ENCODE measurements at places on chromosomes 7 and 10. TPM values are rescaled to one million over a fixed set of nuclear protein-coding genes. Genes with fewer than 3 reads are reported as not detected.
A peak's percentile ranks its signal among the peaks of the same experiment; 100 is the strongest.

DNA sequence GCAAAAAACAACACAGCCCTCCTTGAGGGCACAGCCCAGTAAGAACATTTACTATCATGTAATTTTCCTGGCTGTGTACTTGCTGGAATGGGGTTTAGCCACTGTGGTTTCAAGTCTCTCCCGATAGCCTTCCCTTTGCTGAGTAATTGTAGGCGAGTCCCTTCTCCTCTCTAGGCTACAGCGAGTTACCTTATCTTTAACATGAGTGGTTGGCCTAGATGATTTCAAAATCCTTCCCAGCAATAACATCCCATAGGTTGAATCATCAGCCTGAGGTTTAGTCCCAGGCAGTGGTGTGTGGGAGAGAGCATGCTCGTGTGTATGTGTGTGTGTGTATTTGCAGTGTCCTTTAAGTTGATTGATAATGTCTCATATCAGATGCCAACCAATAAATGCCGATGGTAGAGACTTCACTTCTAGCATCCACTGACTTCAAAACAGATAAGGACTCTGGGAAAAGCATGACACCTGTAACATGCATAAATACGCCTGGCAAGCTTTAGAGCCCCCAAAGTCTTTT lies 142.9 kb upstream of the ZMIZ1 start:
- DNase-seq, result peak; percentile 57

DNA sequence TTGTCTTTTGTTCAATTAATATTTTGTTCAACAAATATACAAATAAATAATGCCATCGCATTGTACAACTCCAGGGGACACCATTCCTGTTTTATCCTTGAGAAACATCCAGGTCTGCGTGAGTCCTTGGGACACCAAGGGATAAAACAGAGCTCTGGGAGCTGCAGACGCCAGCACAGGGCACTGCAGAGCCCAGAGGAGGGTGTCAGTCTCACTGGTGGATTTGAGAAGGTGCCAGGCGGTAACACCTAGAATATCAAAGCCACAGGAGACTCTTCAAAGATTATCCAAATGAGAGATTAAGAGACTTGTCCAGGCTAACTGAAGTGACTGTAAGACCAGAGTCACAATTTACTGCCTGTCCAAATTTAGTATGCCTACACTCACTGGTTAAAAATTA lies 55.3 kb downstream of the TEX36 start:
- DNase-seq, result no peak

- no peak for DNase-seq
Measured at GRCh38 chr10:122221958-122222357, 49.1 kb upstream of the BTBD16 start.

DNA sequence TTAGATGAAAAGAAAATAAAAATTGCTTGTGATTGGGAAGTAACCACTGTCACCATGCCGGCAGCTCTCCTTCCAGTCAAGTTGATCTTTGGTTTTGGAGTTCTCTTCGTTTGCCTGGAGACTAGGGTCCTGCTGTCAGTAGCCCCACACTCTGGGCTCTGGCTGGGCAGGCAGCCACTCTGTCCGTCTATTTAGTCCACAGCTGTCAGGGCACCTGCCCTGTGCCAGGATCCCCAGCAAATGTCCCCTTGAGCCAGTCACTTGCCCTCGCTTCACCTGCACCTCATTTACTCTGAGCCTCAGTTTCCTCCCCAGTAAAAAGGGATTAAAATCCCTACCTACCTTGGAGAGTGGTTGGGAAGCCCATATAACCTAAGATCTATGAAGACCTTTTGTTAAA lies 55.5 kb downstream of the PAX2 start:
- no peak for DNase-seq

DNA sequence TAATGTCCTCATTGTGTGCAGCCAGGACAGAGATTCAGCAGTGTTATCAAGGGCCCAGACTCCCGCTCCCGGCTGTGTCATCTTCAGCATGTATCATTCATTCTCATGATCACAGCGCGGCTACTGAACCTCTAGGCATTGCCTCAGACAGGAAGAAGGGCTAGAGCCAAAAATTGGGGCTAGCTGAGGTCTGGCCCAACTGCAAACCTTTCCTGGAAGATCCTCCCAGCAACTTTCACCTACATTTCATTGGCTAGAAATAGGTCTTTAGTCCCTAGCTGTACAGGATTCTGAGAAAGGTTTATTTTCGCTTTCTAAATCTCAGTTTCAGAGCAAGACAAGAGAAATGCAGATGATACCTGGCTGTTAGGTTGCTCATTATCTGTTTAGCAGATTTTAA lies 81.9 kb downstream of the CREM start:
- no peak for DNase-seq

DNA sequence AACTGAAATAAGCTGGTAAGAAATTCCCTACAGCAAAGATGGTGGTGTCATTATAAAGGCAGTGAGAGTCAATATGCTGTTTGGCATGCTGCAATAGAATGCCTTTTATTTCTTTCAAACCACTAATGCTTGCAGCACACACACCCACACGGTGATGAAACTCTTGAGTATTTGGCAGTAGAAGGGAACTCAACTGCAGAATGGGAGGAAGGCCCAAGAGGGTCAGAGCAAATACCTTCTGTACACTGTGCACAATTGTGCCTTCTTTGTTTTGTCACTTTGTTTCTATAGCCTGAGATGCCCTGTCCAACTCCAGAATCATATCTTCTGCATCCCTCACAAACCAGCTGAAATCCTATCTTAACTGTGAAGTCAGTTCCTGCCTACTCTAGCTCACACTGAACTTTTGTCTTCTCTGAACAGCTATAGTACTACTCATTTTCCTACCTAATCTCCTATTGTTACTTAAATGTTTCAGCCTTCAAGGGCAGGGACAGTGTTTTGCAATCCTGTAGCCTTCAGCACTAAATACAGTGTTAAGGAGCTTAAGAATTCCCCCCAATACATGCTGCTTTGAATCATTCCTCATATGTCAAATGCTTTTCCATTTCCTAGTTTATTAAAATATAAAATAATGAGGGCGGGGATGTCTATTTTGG lies 22.2 kb downstream of the MMS19 start:
- no peak for DNase-seq

GRCh38 chr7:141974831-141975230 lies 1.3 kb upstream of the TAS2R38 start:
- peak; percentile 63 for DNase-seq

DNA sequence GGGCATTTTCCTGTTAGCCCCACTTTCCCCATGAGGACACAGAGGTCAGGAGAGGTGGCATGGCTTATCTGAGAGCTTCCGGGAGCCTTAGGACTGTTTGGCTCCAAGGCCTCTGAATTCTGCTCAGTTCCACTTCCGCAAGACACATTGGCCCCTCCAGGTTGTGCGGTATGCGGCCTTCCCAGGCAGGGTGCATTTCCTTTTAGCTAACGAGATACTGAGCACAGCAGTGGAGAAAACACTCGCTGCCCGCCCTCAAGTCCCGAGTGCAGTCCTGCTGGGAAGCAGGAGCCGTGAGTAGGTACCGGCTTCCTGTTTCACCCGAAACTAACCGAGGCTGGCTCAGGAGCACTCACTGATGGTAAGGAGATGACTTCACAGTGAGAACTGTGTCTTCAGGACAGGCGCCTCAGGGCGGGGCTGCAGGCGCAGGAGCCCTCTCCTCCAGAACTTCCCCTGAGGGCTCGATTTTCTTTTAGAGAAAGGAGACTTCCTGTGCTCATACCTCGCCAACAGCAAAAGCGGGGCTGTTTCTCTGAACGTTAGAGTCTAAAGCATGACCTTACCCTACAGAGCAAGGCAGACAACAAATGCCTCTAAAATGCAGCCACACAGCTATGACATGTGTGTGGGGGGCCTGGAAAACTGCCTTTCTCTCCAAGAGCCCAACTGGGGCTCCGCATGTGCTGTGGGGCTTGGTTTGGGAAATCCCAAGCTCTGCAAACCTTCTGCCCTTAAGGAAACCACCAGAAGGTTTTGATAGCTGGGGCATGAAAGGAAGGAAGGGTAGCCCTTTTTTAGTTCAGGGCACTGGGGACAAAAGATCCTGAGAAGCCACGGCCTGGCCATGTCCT lies 25.9 kb downstream of the RGS10 start:
- DNase-seq, result no peak

GRCh38 chr7:33327427-33327826 lies 198.1 kb downstream of the BBS9 start:
- DNase-seq, result no peak

DNA sequence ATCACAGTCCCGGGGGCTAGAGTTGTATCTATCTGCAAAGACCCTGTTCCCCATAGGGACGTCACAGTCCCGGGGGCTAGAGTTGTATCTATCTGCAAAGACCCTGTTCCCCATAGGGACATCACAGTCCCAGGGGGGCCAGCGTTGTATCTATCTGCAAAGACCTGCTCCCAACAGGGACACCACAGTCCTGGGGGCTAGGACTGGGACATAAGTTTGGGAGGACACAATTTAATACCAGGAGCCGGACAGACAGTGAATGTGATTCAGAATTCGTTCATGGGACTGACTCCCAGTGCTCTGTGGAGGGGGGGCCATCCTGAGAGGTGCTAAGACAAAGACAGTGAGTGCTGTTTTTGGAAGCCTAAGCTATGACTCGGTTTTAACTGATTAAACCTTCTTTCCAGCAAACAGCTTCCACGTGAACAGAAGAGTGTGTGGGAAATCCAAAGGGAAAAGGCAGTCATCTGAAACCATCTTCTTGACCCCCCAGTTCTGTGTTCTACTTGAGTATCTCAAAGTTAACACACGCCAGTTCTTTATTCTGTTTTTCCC lies 153.0 kb downstream of the DIP2C start:
- no peak for DNase-seq

- no peak for DNase-seq
Measured at GRCh38 chr10:13234172-13234571, at the start of gene UCMA. Gene UCMA, minus strand, starts transcription at chr10:13234374. Its CDS starts 116 bp downstream, at chr10:13234258.

DNA sequence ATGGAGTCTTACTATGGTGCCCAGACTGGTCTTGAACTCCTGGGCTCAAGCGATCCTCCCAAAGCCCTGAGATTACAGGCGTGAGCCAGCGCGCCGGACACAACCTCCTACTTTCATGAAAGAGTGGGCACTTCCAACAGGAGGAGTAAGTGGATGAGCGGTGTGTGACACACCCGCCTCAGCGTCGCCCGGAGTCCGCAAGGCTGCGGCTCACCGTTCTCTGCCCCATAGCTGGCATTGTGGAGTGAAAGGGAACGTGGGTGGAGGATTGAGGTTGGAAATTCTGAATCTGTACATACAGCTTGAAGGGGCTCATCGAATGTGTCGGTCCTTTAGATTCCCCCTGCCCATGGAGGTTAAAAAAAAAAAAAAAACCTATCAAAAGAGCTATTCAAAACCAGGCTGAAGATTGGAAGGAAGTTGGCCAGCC lies 524 bp upstream of the PRXL2A start:
- peak; percentile 69 for DNase-seq

DNA sequence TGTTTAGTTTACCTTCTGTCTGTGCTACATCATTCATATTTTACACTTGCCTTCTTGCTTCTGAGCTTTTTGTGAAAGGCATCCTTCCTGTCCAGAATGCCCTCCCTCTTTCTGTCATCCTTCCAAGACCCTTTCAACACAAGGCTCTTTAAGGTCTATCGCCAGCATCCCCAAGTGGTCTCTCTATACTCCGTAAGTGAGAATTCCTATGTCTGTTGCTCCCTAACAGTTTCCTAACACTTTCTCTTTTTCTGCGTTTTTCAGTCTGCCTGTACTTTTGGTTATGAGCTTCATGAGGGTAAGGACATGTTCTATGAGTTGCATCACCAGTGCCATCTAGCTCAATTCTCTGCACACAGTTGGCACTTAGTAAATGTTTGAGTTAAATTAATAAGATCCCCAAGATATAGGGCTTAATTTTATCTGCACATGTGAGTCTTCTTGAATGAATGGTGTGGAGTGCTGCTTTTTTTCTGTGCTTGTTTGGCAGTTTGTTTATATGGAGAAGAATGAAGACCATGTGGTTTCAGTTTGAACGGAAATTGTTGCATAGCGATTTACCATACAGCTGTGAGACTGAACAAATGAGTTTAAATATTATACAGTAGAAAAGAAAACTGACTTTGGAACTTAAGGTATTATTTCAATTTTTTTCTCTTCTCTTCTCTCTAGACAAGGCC lies 29.4 kb downstream of the RABGEF1 start:
- DNase-seq, result no peak

GRCh38 chr10:100008142-100008522 lies 1.6 kb downstream of the DNMBP start:
- no peak for DNase-seq

GRCh38 chr7:66894463-66895080 lies 26.5 kb upstream of the TMEM248 start:
- no peak for DNase-seq

DNA sequence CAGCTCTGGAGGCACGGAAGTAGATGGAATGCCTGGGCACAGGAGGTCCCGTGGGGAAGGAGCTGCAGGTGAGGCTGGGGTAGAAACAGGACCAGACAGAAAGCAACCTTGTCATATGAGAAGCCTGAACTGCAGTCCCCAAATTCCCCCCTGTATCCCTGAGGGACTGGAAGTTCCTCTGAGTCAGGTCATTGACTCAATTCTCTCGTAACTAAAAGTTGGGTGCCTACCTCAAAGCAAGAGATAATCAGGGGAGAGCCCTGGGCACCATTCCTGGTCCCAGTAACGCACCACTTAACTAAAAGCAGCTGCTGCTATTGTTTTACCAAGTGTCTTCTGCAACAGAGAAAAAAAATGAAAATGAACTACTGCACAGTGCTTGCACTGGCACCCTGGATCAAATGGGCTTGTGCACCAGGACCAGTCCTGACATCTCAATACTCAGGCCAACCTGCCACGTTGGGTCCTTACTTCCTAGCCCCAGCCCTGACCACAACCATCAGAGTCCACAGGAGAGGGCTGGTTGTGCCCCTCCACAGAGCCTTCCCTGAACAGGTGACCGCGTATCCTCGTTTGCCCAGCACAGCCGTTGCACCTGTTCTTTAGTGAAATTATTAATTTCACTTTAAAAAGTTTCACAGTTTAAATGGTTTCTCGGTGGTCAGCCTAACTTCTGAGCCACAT lies 79.3 kb downstream of the GRID1 start:
- DNase-seq, result no peak

DNA sequence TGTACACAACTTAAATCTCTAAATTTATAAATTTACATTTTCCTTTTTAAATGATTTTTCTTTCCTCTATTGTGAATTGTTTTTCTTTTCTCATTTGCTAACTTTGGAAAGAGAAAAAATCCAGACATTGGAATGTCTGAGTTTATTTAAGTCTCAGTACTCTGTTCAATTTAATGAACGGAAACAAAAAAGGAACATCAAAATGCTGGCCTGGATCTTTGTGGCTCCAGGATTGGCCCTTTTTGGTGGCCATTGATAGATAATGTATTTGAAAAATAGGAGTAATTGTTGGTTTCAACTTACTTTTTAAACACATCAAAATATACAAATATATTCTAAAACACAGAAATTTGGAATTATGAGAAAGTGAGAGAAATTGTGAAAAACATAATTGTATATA lies 336.0 kb downstream of the SUGCT start:
- DNase-seq, result no peak

The TRPV5 gene
- not detected for polyA plus RNA-seq

The SOSTDC1 gene
- polyA plus RNA-seq, result not detected

The NEUROG3 gene
- not detected for polyA plus RNA-seq

The DNAJC12 gene
- 19.1 TPM for polyA plus RNA-seq

The MYO1G gene
- polyA plus RNA-seq, result 0.06 TPM

The SFMBT2 gene
- polyA plus RNA-seq, result 10.2 TPM

The NUTM2D gene
- 1.0 TPM for polyA plus RNA-seq

The SEMA3C gene
- 78.1 TPM for polyA plus RNA-seq

The GIMAP5 gene
- polyA plus RNA-seq, result not detected

Data from A549 (cell line).